RPMI7951 (cell line): ENCODE measurements at places on chromosomes 16 and 17.
A peak's percentile ranks its signal among the peaks of the same experiment; 100 is the strongest.

GRCh38 chr17:56678249-56679114 is 85.0 kb downstream of the NOG start:
- no peak for DNase-seq

DNA sequence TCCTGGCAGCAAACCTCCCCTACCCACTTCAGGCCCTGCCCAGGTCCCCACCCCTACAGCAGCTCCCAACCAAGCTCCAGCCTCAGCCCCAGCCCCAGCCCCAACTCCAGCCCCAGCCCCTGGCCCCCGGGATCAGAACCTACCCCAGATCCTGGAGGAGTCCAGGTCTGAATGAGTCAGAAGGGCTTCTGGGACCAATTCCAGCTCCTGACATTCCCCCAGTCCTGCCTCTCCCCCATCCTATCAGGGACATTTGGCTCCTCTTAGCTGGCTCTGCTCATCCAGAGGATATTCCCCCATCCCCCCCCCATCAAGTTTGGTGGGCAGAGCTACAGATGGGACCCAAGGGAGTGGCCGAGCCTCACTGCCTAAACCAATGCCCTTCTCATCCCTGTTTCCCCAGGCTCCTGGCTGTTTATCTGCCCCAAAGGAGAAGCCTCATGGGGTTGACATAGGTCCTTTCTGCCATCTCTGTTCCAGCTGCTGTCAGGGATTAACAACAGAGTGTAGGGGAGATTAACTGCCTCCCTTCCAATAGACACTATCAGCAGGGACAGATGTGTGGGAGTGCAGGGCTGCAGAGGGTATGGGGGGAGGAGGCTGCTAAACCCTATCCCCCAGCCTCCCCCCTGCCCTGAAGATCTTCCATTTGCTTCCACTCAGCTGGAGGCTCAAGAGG is 16.5 kb downstream of the CNTNAP1 start:
- peak; percentile 83 for DNase-seq

GRCh38 chr16:30005341-30006094 is 5.3 kb downstream of the DOC2A start:
- peak; percentile 42 for DNase-seq

GRCh38 chr17:78258323-78259191 is 27.1 kb downstream of the TMEM235 start:
- no peak for DNase-seq

DNA sequence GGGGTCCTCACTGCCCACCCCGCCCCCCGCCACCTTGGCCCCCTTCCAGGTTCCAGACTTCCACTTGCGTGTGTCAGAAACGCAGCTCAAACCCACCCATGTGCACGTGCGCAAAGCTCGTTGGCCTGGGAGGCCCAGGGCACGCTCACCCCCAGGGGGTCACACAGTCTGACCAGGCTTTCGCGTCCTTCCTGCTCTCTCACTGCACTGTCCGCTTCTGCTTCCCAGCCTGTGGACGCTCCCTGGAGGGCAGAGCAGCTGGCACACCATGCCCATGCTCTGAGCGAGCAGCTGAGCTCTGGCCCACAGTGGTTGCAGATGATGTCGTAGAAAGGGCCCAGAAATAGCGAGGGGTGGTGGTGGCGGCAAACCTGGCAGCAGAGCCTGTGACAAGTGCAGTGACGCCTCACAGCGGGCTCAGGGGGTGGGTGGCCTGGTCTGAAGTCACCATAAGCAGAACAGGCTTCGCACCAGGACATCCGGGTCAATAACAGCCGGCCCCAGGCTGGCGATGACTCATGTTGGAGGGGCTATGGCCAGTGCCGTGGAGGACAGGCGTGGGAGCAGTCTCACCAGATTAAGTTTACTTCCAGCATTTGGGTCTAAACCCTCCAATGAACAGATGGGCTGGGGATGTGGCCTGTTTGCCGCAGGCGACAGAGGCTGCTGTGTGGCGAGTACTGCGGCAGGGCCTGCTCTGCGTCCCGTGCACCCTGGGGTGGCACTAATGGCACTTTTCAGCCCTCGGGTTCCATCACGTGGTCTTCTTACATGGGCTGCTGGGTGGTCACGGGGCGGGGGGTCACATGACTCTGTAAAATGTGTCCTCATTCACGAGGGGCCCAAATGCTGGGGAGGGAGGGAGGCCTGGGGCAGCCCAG is 49.0 kb downstream of the NT5M start:
- DNase-seq: peak; percentile 87

DNA sequence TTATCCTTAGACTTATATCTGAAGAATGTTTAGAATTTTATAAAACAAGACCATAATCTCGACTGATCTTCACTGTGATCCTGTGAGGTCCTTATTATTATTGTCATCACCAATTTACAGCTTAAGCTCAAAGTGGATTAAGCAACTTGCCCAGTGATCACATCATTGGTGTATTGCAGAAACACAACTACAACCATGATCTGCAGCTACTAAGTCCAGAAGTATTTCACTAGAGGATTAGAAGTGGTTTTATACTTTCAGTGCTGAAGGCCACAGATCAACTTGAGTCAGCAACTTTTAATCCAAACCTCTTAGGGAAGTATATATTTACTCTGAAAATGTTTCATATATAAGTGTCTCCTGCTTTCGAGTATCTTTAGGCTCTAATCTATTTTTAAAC is 624.3 kb upstream of the SOX9 start:
- DNase-seq: no peak

- no peak for DNase-seq
Measured at GRCh38 chr16:10646581-10647263, 48.0 kb downstream of the TEKT5 start.

DNA sequence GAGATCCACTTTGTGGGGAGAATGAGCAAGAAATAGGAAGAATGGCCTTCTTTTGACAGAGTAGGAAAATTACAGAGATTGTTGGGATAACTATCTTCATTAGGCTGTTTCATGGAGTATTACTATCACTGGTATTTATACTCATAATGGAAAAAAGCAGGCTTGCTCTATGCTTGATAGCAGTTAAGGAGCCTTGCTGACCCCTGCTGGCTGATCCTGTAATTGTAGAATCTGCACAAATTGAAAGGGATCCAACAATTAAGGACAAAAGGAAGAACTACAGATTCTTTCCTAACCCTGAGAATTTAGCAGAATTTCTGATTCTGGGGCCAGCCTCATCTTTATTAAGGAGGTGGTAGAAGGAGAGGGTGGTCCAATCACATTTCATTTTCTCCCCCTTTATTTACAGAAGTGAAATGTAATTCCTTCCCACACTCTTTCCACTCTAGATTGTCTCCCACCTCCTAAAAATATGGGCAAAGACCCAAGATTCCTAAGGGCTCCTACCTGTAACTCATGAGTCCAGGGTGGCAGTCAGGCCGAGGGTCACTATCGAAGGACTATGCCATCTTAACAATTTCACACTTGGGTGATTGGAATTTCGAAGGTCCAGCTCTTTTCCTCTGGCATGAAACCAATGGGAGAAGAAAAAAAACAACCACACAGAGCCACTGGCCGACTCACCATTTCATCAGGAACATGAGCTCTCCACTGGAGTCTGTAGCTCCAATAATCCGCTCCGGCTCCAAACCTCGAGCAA is 26.3 kb downstream of the NFE2L1 start:
- DNase-seq: peak; percentile 70

DNA sequence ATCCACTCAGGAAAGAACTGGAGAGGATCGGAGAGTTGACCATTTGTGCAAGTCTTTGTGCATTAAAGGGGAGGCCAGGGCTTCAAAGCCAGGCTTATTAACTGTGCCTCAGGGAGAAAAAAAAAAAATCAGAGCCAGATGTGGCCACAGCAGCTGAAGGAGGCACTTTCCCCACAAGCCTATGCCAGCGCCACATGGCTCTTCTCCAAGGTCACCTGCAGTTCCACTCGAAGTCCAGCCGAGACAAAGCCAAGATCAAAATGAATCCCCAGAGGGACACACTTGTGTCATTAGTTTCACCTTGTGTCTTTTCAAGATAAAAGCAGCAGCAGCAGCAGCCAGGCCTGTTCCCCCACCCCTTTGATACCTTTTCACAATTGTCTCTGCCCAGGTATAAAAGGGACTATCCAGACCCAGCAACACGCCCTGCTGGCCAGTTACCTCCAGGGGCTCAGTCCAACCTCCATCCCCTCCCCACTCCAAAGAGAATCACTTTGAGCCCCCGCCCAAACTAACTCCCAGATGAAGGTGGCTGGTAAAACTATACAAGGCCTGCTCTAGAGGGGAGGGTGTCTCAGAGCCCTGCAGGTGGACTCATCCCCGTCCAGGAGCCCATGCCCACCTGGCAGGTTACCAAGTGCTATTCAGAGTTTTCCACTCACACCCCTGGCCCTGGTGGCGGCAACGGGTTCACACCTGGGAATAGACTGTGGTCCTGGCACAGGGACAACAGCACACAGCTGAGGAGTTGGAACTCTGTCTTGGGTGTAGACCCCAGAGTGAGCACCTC is 29.2 kb downstream of the AXIN2 start:
- peak; percentile 49 for DNase-seq

- no peak for DNase-seq
Measured at GRCh38 chr16:9458816-9459215, 367.4 kb downstream of the HAPSTR1 start.

- no peak for DNase-seq
Measured at GRCh38 chr17:9865586-9865985, 39.5 kb downstream of the RCVRN start.

GRCh38 chr17:18025241-18025944 is 13.6 kb downstream of the ATPAF2 start:
- peak; percentile 84 for DNase-seq

DNA sequence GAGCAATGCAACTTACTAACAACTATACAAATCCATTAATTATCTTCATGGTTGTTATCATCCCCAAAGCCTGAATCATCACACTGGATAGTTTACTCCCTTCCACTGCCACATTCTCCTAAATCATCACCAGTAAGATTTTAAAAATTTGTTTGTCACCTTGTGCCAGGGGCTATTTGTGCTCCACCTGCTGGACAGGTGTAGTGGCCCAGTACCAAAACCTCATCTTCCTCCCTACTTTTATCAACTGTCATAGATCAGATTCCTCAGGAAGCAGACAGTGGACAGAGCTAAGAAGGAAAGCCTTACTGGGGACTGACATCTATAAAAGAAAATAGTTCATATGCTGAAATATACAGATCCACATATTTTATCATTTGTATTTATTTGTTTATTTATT is 280.4 kb downstream of the CDH11 start:
- no peak for DNase-seq

DNA sequence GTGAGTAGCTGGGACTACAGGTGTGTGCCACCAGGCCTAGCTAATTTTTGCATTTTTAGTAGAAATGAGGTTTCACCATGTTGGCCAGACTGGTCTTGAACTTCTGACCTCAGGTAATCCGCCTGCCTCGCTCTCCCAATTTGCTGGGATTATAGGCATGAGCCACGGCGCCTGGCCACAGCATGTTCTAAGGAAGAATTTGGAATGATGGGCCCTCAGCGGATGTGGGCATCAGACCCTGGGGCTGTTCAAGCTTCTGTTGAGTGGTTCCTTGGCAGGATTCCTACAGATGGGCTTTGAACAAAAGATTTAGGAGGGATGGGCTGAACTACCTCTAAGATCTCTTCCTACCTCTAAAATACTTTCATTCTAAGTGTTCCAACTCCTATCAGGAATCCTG is 4.1 kb downstream of the PRPSAP2 start:
- DNase-seq: no peak
